ENCODE measurements at places on chromosomes 4 and X.

DNA sequence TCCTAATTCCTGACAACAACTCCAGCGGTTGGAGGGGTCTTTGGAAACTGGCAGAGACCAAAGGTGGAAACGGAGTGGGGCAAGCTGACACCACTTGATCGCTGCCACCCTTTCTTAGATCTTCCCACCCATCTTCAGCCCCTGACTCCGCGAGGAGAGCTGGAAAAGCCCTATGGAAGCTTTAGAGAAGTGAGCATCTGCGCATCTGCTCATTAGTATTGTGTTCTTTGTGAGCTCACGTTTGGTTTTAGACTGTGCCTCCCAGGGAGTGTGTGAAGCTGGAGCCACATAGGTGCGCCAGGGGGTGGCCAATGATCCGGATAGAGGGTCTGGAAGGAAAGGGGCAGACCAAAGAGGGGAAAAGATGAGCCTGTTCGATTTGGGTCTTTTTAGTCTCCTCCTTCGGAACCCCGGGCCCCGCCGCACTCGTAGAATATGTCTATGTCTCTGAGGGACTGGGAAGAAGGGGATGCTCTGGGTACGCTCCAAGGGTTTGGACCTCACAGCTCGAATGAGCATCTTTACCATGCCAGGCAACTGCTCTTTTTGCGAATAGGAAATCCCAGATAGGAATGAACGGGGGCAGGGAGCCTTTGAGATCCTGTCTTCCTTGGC is 578 bp upstream of the DKK2 start:
- DNase-seq, result no peak

GRCh38 chr4:122873821-122874593 is 47.4 kb downstream of the FGF2 start:
- DNase-seq, result no peak

- DNase-seq, result no peak
Observed at GRCh38 chr4:1328267-1329155, 18.5 kb upstream of the UVSSA start.

GRCh38 chrX:39487166-39487968 is 610.4 kb downstream of the BCOR start:
- no peak for DNase-seq

- DNase-seq, result no peak
Observed at GRCh38 chr4:12411072-12411471, 982.4 kb upstream of the HS3ST1 start.

DNA sequence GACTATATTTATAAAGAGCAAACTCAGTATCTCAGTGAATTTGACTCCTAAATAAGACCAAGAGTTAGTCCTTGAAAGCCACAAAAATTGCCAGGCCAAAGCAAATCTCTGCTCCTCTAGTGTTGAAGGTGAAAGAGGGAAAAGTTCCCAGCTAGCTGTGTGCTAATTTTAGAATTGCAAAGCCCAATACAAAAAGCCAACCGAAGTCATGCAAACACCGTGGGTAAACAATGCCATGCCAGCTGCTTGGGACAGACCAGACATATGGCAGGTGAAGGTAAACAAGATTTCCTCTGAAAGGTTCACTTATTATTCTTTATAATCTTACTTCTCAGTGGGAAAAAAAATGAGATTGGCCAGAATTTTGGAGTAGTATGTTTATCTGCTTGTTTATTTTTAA is 80.5 kb upstream of the LNX1 start:
- DNase-seq, result no peak

DNA sequence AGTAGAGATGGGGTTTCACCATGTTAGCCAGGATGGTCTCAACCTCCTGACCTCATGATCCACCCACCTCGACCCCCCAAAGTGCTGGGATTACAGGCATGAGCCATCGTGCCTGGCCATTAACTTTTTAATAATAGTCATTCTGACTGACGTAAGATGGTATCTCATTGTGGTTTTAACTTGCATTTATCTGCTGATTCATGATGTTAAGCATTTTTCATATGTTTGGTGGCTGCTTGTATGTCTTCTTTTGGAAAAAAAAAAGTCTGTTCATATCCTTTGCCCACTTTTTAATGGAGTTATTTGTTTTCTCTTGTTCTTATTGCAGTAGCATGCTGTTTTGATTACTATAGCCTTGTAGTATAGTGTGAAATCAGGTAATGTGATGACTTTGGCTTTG is 45.8 kb downstream of the ANXA10 start:
- DNase-seq, result no peak

GRCh38 chr4:145481942-145482208 is 222 bp downstream of the SMAD1 start:
- DNase-seq, result no peak

- no peak for DNase-seq
Observed at GRCh38 chr4:150176547-150176946, 98.3 kb downstream of the DCLK2 start.

DNA sequence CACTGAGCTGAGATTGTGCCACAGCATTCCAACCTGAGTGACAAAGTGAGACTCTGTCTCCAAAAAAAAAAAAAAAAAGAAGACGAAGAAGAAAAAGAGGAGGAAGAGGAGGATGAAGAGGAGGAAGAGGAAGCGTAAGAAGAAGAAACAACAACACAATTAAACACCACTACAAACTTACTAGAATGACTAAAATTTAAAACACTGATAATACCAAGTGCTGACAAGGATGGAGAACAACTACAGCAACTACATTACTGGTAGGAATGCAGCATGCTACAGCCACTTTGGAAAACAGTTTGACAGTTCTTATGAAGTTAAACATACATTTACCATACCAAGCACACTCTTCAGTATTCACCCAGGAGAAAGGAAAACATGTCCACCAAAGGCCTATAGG is 24.1 kb downstream of the LRBA start:
- DNase-seq, result no peak

GRCh38 chrX:9855561-9856283 is 69.5 kb downstream of the SHROOM2 start:
- DNase-seq, result no peak

DNA sequence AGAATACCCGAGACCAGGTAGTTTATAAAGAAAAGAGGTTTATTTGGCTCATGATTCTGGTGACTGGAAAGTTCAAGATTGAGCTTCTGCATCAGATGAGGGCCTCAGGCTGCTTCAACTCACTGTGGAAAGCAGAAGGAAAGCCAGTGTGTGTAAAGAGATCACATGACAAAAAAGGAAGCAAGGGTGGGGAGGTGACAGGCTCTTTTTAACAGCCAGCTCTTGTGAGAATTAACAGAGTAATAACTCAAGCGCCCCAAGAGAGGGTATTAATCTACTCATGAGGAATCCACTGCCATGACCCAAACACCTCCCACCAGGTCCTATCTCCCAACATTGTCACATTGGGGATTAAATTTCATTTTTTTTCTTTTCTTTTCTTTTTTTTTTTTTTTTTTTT is 6.3 kb upstream of the YIPF6 start:
- DNase-seq, result no peak

DNA sequence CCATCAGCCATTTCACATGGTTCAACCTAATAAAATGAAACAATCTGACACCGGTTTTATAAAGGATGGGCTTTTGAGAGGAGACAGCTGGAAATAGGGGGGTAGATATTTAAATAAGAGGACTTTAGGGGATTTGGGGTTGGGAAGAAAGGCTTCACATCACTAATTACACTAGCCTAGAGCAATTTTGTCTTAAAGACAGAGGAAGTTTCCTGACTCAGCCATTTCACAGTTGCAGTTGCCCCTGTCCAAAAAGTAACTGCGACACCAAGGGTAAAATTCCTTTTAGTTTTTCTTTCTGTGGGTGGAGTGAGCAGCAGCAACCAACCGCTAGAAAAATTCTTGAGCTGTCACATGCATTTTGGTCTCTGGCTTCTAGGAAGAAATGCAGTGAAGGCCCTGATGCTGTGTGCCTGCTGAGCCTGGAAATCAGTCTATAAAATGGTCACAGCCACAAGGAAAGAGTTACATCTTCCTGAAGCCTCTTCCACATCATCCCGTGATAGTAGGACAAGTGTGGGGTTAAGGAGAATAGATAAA is 233.6 kb downstream of the ZNF674 start:
- DNase-seq, result no peak

- no peak for DNase-seq
Observed at GRCh38 chrX:23035493-23035892, 35.7 kb downstream of the DDX53 start.

GRCh38 chrX:123199338-123199737 is 15.3 kb downstream of the GRIA3 start:
- no peak for DNase-seq

DNA sequence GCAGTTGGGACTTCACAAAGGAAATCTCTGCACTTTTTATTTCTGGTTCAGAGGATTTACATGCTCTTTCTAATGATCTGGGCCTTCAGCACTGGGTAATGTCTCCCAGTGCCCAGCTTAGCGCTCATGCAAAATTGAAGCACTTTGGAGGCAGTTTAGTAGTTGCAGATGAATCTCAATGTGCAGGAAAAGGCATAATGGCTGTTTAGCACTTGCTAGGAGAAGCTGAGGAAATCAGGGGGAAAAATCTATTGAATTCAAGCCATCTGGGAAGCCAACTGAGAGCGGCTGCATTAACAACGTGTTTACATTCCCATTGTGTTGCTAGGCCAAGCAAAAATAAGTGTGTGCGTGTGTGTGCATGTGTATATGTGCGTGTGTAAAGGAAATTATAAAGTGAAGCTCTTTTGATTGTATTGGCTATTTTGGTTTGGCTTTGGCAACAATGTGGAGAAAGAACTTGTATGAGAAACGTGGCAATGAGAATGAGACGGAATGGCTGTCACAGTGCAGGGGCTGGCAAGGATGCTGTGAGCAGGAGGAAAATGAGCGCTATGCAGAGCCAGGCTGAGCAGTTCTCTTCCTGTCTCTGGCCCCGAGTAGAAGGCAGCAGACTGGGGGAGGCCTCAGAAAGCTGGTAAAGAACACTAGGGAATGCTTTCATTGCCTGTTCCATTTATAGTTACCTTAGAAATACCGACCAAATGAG is 231.5 kb downstream of the UNC5C start:
- no peak for DNase-seq

DNA sequence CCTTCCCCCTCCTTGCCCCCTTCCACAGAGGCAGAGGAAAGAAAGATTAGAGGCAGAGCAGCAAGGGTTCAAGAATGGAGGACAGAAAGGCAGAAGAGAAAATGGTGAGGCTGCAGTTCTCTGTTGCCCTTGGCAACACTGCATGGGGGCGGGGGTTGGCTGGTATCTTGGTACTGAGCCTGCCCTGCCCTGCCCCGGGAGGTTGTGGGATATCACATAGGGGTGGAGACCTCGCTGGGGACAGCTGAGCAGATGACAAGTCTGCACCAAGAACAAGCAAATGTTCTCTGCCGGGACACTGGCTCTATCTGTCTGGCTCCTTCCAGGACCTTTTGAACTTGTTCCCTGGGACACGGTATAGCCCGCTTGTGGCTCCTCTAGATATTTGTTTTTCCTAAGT is 39.8 kb downstream of the NHS start:
- no peak for DNase-seq

GRCh38 chrX:24153796-24154189 is 4.3 kb downstream of the ZFX start:
- DNase-seq, result no peak

GRCh38 chr4:167867191-167867590 is 225.1 kb upstream of the ANXA10 start:
- DNase-seq, result no peak

- DNase-seq, result no peak
Observed at GRCh38 chrX:132435222-132435621, 53.6 kb downstream of the MBNL3 start.

DNA sequence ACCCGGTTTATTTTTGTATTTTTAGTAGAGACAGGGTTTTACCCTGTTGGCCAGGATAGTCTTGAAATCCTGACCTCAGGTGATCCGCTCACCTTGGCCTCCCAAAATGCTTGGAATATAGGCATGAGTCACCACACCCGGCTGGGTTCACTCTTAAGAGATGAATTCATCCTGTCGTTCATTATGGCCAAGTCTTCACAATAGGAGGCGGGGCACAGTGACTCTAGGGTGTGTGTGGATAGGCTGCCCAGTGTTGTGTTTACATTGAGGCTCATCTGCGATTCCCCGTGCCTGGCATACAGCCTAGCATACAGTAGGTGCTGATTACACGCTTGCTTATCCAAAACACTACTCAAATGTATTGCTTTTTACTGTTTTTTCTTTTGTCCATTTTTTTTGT is 41.3 kb upstream of the IGFBP7 start:
- DNase-seq, result no peak

DNA sequence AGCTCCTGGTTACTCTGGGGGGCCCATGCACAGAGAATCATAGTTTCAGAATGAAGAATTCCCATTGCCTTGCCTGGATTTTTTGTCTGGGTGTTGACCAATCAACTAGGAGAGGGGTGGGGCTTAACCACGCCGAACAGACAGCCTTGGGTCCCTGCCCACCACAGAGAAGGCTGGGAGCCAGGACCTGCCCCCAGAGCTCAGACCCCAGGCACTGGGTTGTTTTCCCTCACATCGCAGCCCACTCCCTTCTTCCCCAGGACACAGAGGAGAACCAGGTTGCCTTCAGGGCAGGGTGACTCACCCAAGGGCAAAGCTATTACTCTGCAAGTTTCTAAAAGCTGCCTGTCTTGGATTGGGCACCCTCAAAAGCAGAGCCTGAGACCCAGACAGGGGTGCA is 23.3 kb upstream of the CRMP1 start:
- no peak for DNase-seq

- DNase-seq, result no peak
Observed at GRCh38 chr4:180169394-180169793, 2073.8 kb upstream of the TENM3 start.

- no peak for DNase-seq
Observed at GRCh38 chr4:108031427-108032083, 41.9 kb downstream of the HADH start.

- no peak for DNase-seq
Observed at GRCh38 chr4:122826079-122826527, 528 bp upstream of the FGF2 start.

DNA sequence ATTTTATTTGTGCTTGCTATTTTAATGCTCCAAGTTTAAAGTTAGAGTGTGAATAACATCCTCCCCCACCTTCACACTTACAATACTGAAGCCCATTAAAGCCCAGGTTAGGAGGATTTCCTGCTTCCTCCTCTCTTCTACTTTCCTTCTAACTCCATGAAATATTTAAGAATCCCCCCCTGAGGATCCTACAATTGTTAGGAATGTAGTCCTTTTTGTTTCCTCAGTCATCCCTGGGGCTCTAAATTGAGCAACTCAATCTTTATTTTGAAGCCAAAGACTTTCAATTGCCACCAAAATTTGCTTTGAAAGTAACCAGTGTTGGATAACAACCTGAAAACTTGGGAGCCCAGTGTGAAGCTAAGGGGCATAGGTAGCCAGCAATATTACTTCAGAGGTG is 276.9 kb downstream of the FAM47A start:
- no peak for DNase-seq

DNA sequence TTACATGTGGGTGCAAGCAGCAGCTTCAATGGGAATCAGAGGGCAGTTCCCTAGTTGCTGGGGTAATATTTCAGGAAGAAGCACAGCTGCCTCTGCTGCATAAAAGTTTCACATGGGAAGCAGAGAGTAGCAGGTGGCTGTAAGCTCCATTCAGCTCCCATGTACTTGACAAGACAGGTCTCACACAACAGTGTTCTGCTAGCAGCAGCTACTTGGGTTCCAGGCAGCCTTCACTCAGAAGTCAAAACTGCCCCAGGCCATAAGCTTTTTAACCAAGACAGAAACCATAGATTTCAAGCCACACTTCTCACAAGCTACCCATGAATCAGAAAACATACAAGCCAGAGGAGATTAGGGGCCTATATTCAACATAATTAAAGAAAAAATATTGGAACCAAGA is 41.4 kb upstream of the SPIN2A start:
- no peak for DNase-seq

GRCh38 chr4:81003597-81004111 is 26.9 kb upstream of the BMP3 start:
- DNase-seq, result no peak

GRCh38 chr4:72591547-72592454 is 22.8 kb upstream of the ADAMTS3 start:
- DNase-seq, result no peak
